ENCODE measurements at places on chromosomes 3 and 15.

DNA sequence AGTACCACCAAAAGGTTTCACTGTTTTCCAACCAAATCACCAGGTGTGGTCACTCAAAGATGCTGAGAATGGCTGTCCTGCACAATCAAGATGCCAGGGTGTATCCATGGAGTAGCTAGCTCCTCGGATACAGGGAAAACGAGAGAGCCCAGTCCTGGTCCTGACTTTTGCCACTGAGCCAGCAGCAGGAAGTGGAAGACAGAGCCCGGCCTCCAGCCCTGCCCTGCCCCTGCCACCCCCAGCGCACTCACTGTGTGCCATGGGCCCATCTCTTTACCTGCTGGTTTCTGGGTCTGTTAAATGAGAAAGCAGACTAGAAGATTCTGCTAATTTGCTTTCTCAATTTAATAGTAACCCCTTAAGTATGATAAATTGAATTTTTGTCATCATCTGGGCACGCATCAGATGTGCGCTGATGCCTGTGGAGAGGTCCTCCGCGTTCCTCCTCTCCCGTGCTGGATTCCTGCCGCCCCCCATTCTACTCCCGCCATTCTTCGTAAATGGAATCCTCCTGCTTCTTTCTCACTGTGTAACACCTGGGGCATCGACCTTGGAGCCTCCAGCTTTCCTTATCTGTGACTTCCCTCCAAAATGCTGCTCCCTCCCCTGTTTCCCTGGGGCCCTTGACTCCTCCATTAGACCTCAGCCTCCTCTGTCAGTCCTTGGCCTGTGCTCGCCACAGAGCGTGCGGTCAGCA lies 18.0 kb downstream of the TNFAIP8L3 start:
- DNase-seq, result no peak

DNA sequence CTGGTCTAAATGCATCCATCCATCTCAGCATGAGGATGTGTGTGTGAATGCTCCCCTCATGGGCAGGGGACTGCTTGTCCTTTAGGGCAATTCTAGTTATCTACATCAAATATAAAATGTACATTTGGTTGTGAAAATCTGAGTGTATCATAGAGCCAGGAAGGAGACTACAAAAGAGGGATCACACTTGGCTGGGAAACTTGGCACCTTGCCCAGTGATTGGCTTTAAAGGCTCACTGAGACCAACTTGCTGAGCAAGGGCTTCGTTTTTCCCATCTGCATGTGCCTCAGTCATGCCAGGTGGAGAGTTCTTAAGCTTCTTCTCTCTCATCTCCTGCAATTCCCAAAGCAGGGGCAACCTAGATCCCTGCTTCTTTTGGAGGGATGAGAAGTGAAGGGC lies 5.2 kb downstream of the CAPN3 start:
- DNase-seq, result no peak

DNA sequence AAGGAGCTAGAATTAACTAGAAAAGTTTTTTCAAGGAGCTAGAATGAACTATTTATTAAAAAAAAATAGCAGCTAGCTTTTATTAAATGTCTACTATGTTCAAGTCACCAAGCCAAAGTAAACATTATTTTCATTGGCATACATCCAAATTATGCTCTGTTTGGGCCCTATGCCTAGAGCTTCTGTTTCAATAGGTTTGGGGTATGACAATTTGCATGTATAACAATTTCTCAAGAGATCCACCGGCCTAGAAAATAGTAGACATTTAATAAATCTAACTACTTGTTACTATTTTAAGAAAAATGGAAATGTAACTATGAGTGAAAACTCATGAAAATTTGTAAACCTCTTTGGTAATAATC lies 8.0 kb downstream of the GABRR3 start:
- no peak for DNase-seq

DNA sequence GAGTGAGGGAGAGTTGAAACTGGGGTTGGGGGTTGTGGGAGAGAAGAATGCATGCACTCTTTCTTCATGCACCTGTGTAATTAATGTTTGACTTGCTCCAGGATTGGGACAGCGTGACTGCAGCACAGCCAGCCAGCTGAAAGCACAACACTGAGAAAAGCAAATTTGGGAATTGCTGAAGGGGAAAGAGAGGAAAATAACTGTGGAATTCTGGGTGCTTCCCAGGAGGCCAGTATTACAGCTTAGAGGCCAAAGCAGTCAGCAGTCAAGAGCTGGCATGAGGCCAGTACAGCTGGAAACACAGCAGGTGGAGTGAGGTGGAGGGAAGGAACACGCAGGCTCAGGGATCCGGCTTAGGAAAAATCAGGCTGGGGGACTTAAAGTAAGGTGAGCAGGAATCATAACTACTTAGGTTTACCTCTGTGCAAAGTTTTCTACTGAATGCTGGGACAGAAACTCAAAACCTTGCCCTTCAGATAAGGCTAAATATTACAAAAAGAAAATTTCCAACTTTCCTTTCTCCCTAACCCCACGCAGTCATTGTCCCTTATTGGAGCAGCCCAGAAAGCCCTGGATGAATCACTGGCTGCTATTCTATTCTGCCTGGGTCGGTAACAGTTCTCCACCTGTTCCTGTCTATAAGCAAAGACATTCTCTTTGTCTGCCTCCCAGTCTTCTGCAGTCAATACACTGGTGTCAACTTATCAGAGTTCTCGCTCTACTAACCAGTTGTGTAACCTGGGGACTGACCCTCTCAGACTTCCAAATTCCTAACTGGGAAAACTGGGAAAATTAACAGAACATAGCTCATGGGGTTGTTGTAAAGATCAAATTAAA lies 167.2 kb downstream of the MAGI1 start:
- peak; percentile 2 for DNase-seq

GRCh38 chr15:98018761-98019351 lies 58.4 kb downstream of the ARRDC4 start:
- no peak for DNase-seq

DNA sequence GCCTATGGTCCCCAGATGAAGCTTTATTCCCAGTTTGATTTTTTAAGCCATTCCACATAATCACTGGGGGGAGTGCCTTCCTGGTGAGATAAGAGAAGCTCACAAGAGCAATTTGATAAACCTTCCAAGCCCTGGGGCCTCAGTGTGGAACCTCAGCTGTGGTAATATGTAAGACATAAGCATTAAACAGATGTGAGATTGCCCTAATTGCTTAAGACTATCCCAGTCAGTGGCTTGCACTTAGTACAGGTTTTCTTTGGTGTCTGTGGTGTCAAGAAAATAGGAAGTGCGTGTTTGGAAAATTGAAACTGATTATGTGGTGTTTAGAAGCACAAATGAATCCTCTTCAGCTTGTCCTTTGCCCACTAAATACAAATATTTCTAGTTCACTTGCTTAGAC lies 54.3 kb downstream of the LRRN1 start:
- DNase-seq, result no peak

- no peak for DNase-seq
These were observed at the start of gene GCSAM for GRCh38 chr3:112132975-112133448. Gene GCSAM, minus strand, starts transcription at chr3:112133248. Its CDS starts 128 bp downstream, at chr3:112133120.

GRCh38 chr3:181418233-181418632 lies 293.5 kb upstream of the SOX2 start:
- DNase-seq, result no peak

GRCh38 chr15:83446904-83447709 lies at the start of gene SH3GL3:
Gene SH3GL3, plus strand, starts transcription at chr15:83447341. Its CDS starts 193 bp downstream, at chr15:83447534.
- DNase-seq, result no peak

DNA sequence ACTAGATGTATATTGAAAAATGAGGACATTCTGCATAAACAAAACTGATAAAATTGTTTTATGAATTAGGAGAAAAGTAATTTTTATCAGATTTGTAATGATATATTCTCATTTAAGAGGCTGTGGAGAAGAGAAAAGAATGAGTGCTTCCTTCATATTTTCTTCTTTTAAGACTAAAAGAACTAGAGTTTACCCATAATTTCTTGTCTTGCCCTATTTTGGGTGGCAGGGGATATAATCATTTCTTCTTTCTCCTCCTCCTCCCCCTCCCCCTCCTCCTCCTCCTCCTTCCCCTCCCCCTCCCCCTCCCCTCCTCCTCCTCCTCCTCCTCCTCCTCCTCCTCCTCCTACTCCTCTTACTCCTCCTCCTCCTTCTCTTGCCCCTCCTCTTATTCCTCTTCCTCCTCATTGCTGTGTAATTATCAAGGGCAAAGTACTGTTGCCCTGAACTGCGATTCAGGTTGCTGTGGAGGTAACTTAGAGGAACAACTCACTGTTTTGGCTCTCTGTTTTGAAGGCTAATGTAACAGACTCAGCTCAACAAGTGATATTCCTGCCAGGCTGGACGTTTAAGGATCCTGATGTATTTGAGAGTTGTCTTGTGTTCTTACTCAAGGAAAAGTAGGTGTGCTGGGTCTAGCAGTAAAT lies 555.4 kb downstream of the AGBL1 start:
- no peak for DNase-seq

DNA sequence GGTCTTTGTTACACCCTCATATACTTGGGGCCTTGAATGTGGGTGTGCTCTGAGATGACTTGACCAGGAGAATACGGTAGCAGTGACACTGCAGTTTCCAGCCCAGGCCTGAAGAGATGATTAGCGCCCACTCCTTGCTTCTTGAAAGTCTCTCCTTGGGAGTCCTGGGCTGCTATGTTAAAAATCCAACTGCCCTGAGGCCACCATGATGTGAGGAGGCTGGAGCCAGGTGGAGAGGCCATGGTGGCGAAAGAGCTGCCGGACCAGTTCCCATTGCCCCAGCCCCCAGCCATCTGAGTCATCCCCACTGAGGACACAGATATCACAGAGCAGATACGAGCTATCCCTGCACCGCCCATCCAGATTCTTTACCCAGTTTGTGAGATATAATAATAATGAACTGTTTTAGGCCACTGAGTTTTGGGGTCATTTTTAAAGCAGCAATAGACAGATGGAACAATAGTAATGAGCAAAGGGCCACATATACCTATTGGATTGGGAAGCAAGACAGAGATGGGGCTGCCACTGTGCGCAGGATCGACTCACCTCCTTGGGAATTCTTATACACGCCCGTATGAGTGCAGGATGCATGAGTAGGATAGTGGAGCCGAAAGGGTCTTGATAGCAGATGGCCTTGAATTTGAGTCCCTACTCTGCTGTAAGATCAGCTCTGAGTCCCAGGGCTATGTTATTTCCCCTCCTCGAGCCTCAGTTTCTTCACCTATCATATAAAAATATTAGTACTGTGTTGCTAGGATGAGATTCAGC lies 12.1 kb upstream of the GATA2 start:
- DNase-seq, result no peak

DNA sequence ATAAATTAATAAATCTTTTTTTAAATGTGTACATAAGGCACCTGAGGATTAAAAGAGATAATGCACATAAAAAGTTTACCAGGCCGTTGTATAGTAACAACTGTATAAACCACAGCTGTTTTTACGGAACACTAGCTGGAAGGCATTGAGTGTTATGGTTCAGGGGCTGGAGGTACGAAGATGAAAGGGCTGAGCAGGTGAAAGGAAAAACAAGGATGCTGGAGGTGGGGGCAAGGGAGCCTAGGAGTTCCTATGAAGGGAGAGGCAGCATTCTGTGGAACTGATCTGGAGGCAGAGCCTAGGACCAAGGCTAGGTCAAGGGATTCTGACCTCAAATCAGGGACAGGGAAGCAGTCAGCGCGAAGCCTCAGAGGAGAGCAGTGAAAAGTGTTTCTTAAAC lies 8.0 kb downstream of the SEMA5B start:
- no peak for DNase-seq

GRCh38 chr3:195914648-195915473 lies 6.5 kb upstream of the TNK2 start:
- DNase-seq, result no peak

Measured in NCI-H187 treated with DMSO at 0.1 percent for 48 hours (cell line).